ENCODE measurements at places on chromosomes 11 and 22.

- DNase-seq, result no peak
Observed at GRCh38 chr11:131137046-131137445, 220.8 kb upstream of the SNX19 start.

DNA sequence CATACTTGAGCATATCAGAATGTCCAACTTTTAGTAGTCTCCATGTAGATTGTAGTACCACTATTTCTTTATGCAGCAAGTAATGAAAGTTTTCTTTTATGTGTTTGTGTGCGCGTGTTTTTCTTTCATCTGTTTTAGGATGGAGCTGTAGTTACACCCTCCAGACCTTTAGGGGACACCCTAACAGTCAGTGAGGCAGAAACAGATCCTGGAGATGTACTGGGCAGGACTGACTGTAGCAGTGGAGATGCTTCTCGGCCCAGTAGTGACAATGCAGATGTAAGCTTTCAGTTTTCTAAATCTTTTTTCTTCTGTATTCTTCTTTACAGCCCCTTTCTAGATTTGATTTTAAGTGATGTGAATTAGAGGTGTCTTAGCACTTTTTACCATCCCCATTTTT, 79.9 kb upstream of the GRIK4 start:
- no peak for DNase-seq

GRCh38 chr11:78587446-78587845, 12.8 kb upstream of the NARS2 start:
- DNase-seq, result no peak

GRCh38 chr11:116703421-116703820, 69.4 kb downstream of the BUD13 start:
- peak; percentile 81 for DNase-seq

DNA sequence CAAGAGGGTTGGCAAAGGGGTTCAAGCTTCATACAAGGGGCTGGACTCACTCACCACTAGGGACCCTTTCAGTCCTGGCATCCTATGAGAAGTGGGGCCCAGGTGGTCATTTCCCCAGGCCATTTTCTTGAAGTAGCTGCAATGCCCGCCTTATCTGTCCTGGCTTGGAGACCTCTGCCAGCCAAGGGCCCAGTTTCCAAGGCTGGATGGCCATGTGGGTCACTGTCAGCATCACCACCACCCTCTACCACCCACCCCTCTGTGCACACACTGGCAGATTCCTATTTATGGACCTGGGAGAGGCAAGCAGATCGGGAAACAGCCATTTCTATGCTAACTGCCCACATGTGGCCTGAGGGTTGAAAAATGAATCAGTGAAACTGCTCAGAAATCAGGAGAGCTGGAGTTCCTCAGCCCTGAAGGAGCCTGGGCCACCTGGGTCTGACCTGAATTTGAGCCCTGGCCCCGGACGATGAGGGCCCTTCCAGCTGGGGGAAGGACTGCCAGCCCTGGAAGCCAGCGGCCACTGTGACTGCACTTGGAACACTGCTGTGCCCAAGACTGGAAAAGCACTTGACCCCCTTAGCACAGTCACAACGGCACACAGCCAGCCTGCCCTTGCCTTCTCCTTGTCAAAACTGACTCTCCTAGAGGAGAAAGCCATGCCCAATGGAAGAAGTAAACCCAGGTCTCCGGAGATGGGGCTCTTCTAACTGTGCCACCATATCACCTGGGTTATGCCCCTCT, 442.2 kb downstream of the BUD13 start:
- DNase-seq, result peak; percentile 29

DNA sequence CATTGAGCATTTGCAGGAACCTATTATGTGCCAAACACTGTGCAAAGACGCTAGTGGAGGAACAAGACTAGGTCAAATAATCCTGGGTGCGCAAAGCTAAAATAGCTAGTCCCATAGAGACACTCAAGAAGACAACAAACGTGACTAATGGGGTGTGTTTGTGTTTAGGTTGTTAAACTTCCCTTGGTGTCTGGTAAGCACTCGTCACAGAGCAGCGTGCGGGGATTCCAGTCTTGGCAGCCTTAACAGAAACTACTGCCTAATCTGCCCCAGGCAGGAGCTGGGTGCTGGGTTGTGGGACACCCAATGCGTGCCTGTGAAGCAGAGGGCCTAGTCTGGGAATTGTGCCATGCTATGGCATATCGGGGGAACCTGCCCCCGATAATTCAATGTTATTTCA, 10.8 kb upstream of the CALCB start:
- DNase-seq, result no peak

- DNase-seq, result no peak
Observed at GRCh38 chr11:26507229-26507628, 64.8 kb downstream of the MUC15 start.

DNA sequence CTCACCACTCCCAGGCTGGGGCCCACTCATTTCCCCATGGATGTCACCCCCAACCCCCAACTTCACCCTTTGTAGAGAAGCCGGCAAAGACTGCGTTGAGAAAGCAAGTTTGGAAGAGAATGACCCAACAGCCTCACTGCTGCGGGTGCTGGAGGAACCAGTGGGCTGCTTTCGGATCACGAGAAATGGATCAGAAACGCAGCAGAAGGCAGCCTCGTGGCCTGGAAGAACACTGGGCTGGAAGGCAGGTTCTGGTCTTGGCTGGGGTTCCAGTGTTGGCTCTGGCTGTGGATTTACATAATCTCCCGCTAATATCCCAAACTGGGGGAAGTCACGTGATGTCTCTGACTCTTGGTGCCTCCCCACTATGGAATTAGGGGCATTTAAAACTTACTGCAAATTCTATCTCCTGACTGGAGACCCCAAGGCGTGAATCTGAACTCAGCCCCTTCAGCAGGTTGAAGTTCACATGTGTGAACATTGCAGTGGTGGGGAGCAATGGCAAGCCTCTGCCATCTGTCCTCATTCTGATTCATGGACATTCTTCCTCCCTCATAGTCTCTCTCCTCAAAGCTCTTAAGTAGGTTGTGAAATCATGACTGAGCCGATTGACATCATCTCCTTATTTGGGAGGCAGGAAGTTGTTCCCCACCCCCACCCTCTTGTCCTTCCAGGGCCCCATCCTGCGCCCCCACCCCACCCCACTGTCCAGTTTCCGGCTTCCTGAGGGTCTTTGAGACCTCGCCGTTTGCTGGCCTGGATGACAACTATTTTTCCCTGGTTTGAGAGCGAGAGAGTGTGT, 37.0 kb upstream of the TIMP3 start:
- DNase-seq, result no peak

DNA sequence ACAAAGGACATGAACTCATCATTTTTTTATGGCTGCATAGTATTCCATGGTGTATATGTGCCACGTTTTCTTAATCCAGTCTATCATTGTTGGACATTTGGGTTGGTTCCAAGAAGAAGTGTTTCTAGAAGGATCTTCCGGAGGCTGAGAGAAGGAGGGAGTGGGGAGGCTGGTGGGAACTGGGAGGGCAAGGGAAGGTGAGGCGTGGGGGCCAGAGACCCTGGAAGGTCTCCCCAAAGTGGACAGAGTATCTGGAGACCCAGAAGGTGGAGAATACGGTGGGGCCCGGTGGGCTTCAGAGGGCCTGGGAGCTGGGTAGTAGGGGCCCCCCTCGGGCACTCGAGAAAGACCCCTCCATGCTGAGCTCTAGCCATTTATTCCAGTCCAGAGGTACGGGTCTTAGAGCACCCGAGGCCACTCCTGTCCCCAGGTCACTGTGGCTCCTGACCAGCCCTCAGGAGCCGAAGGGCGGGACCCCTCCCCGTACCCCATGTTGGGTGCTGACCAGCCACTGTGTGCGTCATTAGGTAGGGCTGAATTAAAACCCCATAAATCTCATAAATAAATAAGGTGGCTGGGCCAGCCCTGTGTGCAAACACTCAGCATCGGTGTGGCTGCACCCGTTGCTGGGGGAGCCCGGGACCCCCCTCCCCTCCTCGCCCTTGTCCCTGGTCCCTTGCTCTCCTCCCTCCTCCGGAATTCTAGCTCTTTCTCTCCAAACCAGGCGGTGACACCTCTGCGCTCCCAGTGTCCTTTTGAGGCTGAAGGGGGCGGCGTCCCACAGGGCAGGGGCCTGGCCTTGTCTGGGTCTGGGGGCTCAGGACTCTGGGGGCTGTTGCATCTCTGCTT, 38.8 kb upstream of the MUC5AC start:
- no peak for DNase-seq

DNA sequence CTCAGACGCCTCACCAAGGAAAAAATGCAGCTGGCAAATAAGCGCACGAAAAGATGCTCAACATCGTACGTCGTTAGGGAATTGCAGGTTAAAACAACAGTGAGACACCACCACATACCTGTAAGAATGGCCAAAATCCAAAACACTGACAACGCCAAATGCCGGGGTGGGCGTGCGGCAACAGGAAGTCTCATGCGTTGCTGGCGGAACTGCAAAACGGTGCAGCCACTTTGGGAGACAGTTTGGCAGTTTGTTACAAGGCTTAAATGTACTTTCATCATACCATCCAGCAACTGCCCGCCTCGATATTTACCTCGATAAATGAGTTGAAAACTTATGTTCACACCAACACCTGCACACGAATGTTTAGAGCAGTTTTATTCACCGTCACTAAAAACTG, 7.5 kb upstream of the CTSD start:
- no peak for DNase-seq

DNA sequence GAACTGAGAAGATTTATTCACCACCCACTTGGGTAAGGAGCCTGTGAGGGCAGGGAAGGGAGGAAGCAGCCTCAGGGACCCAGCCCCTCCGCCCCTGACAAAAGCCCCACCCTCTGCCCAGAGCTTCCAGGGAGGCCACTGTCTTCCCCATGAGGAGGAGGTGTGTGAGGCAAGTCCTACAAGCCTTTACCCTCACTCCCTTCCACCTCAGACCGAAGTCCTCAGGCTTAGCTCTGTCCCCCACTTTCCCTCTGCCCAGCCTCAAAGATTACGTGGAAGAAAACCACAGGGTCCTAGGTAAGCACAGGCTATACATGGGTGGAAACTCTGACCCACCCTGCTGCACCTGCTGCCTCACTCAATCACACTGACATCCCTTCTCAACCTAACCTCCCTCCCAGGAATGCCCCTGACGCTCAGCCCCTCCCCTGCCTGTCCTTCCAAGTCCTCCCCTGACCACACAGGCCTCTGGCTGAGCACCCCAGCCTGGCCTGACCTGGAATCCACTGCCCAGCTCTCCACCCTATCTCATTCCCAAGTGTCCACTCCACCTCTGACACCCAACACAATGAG, 3.6 kb upstream of the ARAP1 start:
- no peak for DNase-seq

GRCh38 chr11:68503792-68504191, 43.2 kb downstream of the PPP6R3 start:
- DNase-seq, result no peak

DNA sequence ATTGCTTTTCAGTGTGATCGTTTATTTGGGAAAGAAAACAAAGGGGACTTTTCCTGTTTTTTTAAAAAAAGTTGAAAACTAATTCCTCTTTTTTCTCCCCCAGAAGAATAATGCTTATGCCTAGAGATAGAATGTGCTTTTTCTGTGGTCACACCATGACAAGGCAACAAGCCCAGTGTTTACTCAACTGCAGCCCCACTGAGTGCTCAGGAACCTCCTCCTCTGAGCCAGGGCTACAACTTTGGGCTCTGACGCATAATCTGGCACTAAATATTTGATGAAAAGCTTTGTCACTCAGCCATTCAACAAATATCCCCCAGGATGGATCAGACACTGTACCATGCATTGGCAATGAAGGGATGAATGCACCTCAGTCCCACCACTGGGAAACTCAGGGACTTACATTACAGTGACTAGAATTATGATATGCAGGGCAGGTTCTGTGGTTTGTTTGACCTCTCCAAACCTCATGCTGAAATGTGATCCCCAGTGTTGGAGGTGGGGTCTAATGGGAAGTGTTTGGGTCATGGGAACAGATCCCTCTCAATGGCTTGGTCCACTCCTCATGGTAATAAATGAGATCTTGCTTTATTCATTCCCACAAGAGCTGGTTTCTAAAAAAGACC, 155.9 kb downstream of the CCDC34 start:
- DNase-seq, result no peak

- no peak for DNase-seq
Observed at GRCh38 chr11:71461696-71462095, 8.7 kb downstream of the NADSYN1 start.

GRCh38 chr11:28303477-28304191, 195.4 kb downstream of the METTL15 start:
- DNase-seq, result no peak

GRCh38 chr11:17403980-17404759, 15.7 kb upstream of the KCNJ11 start:
- no peak for DNase-seq

- DNase-seq, result no peak
Observed at GRCh38 chr11:8733852-8734251, 51.3 kb downstream of the RPL27A start.

GRCh38 chr11:77199137-77199745, 71.2 kb downstream of the MYO7A start:
- no peak for DNase-seq

DNA sequence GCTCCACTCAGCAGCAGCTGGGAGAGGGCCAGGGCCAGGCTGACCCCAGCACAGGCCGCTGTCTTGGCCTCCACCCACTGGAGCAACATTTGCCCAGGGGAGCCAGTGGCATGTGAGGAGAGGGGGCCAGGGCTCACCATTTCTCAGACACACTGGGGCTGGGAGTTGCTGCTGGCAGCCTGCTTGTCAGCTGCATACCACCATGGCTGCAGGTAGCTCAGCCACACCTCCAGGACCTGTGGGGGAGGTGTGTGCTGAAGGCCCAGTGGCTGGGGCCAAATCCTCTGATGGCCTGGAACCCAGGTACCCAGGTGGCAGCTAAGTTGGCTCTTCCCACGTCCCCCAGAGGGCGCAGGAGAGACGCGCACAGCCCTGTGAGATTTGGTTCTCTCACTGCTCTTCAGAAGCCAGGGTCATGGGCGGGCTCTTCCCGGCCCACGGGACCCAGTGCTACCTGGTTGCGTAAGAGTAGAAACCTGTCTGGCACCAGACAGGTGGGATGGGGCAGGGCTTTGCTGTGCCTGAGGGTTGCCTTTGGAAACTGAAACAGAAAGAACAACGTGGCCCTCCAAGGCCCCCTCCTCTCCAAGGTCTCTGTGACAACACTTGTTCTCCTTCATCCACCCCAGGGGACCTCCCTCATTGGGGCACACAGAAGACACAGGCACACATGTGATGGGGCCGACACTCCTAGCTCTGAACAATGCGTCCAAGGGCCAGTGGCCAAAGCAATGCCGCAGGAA, 98.8 kb downstream of the MED15 start:
- DNase-seq, result peak; percentile 78

DNA sequence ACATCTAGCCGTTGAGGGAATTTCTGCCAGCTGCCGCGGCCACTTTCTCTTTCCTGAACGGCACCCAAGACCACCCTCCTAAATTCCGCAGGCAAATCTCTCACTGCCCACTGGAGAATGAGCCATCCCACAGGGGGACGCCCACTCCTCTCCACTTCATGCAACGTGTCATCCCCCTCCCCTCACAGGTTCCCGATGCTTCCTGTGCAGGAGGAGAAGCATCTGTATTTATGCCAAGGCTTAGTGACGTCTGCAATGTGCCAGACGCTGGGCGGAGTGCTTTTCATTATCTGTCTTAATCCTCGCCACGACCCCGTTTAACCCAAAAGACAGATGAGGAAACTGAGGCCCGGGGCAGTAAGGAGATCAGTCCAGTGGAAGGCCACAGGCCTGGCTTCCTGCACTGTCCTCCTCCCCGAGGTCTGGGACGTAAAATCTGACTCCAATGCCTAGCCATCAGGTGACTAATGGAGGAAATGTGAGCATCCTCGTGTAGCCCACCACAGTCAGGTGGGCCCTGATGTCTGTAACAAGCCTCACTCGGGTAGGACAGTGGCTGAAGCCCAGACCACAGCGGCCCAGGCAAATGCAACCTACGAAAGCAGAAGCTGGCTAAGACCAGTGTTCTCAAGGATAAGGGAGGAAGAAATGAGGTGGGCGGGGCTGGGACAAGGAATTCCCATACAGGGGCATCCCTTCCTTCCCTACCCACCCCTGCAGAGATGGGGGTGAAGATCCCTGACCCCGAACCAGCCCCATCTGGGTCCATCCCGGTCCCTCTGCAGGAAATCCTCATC, 23.1 kb downstream of the MN1 start:
- no peak for DNase-seq

Measured in ecto neural progenitor cell (in vitro differentiated cells).